ENCODE measurements at places on chromosomes 11 and 22.

- peak; percentile 57 for DNase-seq
Observed at GRCh38 chr22:22043296-22044078, 60.9 kb upstream of the TOP3B start.

DNA sequence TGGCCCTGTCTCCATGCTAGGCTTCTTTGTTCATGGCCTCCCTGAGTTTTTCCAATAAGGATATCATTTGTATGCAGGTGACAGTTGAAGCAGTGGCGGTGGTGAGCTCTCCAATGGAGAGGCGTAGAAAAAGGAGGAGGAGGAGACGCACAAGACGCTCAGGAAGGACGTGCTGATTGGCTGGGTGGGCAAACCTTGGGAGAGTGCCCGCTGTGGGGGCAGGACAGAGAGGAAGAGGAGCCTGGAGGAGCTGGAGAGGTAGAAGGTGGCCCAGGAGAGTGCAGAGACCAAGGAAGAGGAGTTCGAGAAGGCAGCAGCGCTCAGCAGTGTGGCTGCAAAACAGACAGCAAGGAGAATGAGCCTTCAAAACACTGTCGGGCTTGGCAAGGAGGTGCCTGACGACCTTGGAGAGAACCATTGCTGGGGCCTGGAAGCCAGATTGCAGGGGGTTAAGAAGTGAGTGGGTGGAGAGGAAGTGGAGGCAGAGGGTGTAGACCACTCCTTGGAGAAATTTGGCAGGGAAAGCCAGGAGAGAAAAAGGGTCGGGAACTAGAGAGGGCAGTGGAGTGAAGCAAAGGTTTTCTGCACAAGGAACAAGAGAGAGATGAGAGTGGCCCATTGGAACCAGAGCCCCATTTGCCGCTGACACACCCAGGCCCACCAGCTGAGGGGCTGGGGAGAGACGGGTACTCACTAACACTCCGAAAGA, 7.5 kb downstream of the CLCF1 start:
- no peak for DNase-seq

DNA sequence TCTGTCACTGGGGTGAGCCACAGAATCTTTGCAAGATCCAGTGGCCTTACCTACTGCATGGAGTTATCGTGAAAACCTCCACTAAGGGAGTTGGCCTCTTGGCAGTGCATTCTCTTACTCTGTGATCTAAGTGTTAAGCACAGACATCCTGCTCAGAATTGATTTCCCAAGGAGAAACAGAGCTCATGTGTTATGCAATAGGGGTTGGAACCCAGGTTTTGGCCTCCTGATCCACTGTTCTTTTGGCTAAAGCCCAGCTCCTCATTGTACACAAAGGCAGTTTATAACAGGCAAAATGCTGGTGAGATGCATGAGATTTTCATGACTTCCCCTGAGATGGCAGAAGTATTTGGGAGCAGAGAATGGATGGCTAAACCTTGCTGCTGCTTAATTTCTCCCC, 11.8 kb downstream of the DTX4 start:
- DNase-seq, result no peak

- DNase-seq, result no peak
Observed at GRCh38 chr22:20993304-20994127, 8.4 kb downstream of the THAP7 start.

GRCh38 chr11:12687216-12687623, 13.0 kb downstream of the TEAD1 start:
- DNase-seq, result no peak

DNA sequence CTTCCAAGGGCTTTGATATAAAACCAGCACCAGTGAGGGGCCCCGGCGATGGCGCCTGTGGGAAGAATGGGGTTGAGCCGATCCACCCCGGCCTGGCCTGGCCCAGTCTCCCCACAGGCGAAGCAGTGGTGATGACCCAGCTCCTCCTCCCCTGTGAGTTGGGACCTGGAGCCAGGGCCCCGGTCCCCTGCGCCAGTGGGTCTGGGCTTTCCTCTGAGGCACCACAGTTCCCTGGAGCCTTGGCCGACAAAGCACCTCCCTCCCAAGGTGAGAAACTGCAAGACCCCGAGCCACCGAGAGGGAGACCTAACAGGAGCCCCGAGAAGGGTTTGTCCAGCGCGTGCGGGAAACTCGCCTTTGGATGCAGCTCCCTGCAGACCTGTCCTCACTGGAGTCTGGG, 942.9 kb downstream of the BRD1 start:
- peak; percentile 25 for DNase-seq

DNA sequence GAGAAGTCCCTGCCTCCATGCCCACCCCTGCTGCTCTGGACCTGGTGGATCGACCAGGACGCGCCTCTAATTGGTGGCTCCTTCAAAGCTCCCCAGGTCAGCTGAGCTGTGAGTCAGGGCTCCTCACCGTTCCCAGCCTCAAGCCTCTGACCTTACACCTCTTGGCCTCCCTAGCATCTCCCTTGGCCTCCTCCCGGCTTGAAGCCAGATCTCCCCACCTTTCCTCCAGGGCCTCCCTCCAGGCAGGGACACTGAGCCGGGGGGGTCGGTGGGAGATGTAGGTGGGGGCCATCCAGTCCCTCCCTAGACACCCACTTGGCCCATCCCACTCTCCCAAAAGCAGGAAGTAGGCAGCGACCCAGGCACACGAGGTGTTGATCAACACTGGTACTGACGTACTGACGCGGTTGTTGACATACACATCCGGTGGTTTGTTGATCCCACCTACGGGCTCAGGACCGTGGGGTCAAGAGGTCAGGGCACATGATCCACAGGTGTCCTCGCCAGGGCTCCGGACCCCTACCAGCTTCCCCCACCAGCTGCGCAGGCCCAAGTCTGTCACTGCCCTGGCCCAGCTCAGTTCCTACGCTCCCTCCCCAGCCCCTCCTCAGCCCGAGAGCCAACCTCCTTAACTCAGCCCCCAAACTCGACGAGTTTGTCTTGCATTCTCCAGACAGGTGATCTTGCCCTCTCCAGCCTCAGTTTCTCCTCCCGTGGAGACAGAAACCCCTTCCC, 802 bp downstream of the ATG2A start:
- peak; percentile 82 for DNase-seq

DNA sequence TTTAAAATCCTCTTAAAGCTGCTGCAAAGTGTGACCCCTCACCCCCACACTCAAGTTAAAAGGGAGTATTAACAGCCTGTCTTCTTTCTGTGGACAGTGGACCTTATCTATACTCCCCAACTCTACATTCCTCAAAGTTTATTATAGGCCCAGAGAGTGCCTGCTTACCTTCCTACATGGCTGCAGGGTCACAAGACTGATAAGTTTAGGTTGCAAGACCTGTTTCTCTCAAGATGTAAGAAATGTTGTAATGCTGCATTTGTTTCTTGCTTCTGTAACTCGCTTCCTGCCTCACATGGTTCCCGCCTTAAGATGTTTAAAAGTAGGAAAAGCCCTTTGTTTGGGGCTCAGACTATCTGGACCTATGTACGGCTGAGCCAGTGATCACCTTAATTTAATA, 10.1 kb upstream of the NXPE1 start:
- no peak for DNase-seq
